Suppressor macrophage treated with lipopolysaccharide for 1 hour (primary cell): ENCODE measurements at places on chromosomes 5 and 9.

- DNase-seq, result no peak
Measured at GRCh38 chr5:139942243-139942642, 100.9 kb downstream of the NRG2 start.

GRCh38 chr5:167929841-167930240 is 361.6 kb upstream of the WWC1 start:
- DNase-seq, result no peak

- DNase-seq, result no peak
Measured at GRCh38 chr9:94971378-94972131, 245.1 kb downstream of the AOPEP start.

- DNase-seq, result peak; percentile 60
Measured at GRCh38 chr5:177553671-177554429, 513 bp downstream of the FAM193B start.

DNA sequence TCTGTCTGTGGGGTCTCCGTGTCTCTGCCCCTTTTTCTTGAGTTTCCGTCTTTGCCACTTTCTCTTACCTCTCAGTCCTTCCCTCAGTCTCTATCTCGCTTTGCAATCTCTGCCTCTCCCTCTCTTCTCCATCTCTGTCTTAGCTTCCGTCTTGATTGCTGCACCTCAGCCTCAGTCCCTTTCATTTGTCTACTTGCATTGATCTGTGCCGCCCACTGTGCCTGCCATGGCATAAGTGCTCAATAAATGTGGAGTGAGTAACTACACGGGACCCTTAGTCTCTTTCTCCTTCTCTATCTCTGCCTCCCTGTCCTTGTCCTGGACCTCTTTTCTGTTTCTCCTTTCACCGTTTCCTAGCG is 6.6 kb downstream of the PCDHGC5 start:
- DNase-seq, result no peak

DNA sequence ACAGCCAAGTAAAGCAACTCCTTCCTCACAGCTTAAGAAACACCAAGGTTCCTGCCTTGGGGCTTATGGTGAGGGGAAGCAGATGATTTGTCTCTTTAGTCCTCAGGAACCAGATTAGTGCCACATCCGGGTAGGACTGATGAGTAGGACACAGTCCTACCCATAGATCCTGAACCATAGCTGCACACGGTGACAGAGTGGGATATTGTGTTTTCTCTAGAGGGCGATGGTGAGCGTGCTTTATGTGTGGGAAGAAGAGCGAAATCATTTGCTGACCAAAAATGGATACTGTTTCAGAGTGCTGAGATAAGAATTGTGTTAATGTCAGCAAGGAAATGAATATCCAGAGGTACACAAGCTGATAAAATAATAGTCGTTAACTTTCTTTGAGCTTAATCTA is 209.0 kb upstream of the FBXL7 start:
- DNase-seq, result no peak

DNA sequence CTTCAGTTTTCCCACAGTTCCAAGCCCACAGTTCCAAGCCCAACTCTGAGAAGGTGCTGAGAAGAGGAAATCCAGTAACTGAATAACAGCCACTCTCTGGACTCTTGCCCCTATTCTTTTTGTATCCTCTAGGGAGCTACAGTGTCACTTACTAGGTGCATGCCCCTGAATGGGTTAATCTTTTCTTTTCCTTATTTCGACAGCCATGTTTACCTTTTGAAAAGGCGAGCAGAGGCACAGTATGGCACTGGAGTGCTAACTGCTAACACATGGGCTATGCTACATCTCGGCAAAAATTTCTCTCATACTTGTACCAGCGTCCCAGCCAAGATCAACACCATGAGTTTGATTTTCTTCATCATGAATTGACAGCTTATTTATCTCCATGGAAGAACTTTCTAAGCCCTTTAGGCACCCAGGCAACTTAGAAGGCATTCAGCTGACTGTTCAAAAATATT is 222.6 kb downstream of the EBF1 start:
- DNase-seq, result no peak

DNA sequence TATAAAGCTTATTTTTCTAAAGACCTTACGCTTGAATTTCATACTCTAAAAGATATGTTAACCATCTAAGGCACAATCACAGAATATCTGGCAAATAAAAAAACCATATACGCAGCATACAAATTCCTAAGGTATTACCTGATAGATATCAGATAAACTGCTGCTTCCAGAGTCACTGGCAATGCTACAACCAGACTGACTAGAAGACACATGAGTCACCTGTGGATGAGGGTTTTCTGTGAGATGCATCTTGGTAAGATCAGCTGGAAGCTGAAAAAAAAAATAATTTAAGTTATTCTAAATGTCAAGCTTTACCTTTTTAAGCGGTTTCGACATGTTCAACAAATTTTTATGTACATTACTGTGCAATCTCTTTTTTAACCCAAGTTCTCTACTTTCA is 113.8 kb downstream of the RAPGEF6 start:
- no peak for DNase-seq

DNA sequence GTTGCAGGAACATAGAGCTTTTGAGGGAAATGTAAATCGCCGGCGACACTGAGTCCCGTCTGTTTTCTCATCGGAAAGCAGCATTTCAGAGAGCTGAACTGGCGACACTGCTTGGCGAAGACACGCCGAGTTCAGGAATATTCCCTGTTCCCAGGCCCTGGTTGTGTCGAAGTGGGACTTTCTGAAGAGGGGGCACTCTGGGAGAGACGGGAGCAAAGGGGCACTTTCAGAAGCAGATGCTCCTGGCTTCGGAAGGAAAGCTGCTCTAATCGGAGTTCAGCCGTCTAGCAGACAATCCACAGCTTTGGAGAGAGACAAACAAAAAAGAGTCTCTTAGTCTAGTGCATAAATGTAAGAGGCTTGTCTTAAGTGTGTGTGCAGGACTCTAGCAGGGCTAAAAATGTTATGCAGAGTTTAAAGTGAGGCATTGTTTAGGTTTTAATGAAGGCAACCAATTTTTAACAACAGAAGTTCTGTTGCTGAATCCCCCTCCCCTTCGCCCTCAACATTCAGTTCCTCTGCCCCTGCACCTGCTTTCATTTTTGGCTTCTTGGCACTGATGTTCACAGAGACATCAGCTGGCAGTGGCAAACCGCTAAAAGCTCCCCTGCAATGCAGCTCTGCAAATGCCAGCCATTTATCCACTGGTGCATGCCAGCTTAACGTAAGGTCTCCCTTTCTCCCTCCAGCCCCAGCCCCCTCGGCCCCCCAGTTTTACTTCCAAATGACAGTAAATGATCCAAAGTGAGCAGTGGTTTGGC is 289.5 kb upstream of the MPDZ start:
- no peak for DNase-seq

DNA sequence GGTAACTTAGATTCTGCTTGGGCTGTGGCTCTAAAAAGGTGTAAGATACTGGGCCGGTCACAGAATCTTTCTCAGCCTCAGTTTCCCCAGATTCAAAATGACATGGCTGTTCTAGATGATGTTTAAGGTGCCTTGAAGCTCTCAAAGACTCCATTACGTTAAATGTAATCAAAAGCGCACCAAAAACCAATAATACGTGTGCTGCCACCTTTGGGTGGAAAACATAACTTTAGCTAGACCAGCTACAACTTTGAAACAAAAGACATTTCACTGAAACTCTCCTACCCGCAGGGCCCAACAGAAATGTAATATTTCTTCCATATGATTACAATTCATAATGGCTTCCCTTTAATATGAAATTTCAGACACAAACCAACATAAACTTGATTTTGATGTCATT is 35.0 kb upstream of the PCSK5 start:
- peak; percentile 14 for DNase-seq
